ENCODE measurements at places on chromosomes 2 and 18. TPM values are rescaled to one million over a fixed set of nuclear protein-coding genes. Genes with fewer than 3 reads are reported as not detected.

DNA sequence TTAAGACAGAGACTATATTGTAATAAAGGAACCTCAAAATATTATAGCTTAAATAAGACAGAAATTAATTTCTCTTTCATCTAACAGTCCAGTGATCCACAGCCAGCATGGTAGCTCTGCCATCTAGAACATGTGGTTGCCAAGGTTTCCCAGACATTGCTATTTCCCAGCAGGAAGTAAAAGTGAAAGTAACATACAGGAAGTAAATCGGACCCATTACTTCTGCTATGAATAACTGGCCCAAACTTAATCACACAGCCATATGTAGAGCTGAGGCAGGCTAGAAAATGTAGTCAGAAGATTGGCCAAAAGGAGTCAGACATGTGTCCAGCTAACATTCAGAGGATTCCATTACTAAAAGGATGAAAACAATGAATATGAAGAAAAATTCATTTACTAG is 71.0 kb downstream of the NOL4 start:
- no peak for DNase-seq

DNA sequence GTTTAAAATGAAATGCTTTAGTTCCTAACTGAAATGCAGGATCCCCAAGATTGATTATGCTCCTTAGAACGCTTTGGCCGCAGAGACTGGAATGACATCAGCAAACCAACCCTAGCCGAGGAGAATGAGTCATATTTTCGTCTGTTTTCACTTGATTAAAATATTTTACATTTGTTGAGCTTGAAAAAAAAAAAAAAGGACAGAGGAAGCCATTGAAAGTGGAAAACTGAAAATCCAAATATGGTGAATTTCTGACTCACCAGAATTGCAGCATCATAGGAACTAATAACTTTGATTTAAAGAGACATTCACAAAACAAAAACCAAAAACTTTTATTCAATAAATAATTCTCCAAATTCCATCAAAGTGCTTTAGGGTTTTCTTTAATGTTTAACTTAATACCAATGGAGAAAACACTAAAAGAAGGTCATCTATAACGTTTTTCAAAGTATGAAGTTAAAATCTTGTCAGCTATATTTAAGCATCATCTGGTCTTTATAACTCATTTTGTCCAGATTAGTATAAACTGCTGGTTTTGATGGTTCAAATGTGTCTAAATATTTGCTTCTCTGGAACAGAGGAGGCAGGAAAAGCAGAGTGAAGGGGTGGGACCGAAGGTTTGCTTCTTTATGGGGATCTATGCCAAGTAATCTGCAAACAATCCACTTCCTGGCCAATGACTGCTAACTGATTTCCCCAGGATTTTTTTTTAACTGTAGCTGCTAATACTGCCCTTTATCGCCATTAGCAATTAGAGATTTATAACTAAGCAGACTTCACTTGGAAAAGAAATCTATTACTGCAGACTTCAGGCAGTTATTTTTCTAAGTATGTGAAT is 30.9 kb upstream of the COL5A2 start:
- no peak for DNase-seq

- no peak for DNase-seq
These were observed 505.4 kb upstream of the DDX18 start for GRCh38 chr2:117308861-117309770.

The DOCK10 gene
- total RNA-seq = 2.6 TPM

DNA sequence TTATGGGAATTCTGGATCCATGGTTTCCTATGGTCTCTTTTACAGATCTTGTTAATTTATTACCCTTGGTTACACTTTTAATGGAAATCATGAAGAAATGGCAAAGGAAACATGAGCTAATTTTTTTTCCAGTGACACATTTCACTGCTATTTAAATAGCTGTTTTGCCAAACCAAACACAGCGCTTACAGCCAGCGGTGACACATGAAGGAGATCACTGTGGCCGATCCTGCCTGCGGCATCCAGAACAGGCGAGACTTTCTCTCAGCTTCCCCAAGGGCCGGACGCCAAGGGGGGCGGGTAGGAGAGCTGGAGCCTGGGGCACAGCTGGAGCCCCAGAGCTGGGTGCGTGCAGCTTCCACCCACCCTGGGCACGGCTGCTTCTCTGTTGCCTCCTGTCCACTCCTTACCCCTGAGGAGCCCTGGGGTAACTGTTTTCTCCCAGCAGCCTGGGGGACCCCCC is 81.4 kb upstream of the PKDCC start:
- peak; percentile 85 for DNase-seq
